Hematopoietic multipotent progenitor cell treated with erythropoietin and hydrocortisone succinate and interleukin-3 and kit ligand, for 6 days (in vitro differentiated cells): ENCODE measurements at places on chromosomes 5 and 9.
A peak's percentile ranks its signal among the peaks of the same experiment; 100 is the strongest.

DNA sequence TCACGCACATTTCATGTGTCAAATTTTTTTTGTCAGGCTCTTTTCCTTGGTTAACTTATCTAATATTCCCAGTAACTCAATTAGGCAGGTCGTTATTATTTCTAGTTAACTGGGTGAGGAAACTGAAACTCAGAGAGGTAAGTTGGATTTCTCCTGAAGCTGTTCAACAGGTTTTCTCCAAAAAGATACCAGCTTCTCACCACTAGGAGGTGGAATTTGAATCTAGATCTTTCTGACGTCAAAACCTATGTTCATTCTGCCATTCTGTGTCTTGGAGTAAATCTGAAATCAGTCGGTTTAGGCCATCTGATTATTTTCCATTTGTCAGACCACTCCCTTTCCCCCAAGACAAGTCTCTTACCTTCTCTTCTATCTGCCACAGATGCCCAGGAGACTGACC, 572.9 kb downstream of the ACTL7B start:
- peak; percentile 19 for DNase-seq

GRCh38 chr9:121557581-121558447, 58.2 kb upstream of the GGTA1 start:
- peak; percentile 75 for DNase-seq

DNA sequence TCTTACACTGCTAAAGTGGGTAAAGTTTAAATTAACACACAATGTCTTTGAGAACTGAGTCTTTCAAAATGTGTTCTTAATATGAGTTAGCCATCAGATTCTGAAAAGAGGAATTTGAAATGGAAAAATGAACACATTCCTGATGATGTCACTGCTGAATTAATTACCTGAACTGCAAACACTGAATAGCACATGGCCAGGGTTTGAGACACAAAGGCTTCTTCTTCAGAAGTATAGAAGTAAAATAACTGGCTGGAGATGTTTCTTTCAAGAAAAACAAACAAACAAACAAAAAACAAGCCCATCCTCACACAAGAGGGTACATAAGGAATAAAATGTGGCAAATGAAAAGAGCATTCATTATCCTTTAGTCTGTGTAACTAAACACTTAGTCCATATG, 7.1 kb downstream of the GLIS3 start:
- DNase-seq, result no peak

- no peak for DNase-seq
These were observed 16.7 kb upstream of the ARSI start for GRCh38 chr5:150319484-150319790.

DNA sequence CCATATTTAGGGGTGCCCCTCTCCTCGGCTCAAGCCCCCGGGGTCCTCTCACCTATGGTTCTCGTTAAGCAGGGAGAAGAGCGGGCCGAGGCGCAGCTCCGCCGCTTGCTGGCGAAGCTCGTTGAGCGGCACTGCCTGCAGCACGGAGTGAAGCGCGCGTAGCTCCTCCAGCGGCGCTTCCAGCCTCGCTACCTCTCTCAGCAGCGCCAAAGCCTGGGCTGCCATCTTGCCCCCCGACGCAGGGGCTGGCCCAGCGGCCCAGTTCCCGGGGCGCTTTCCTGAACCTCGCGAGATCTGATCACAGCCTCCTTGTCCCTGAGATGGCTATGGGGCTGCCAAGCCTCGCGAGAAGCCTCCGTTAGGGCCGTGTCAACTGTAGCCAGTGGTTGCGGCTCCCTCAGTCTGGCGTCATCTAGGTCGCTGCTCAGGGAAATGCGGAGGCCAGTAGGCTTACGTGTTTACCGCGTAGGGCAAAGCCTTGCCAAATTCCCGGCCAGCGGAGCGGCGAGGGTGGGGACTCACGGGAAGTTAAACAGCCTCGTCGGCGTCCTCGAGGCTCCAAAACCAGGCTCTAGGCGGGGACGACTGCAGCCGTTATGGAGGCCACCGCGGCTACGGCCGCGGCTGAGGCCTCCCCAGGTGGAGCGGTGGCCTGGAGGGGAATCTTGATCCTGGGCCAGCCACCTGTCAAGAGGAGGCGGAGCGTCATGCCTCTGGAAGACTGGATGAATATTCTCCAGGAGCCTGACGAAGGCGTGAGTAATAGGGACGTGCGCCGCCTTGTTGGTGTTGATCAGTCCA, at the start of gene PSMD5:
Gene PSMD5, minus strand, starts transcription at position 238 of the 801 bp plus-strand sequence. Its CDS starts 13 bp downstream, at position 225.
- peak; percentile 99 for DNase-seq

DNA sequence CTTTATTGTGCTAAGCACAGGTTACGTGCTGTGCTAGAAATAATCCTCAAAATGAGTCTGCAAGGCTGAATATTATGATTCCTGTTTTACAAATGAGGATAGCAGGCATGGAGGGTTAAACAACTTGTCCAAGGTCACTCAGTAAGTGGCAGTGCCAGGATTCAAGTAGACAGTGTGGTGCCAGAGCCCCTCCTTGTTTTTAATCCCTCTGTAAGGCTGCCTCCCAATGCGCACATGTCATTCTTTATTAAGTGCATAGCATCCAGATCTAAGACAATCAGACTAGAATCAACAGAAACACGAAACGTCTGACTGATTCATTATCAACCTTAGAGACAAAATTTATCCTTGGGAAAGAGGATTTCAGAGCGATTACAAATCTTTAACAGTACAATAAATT, 199.6 kb downstream of the SMARCA2 start:
- DNase-seq, result no peak

DNA sequence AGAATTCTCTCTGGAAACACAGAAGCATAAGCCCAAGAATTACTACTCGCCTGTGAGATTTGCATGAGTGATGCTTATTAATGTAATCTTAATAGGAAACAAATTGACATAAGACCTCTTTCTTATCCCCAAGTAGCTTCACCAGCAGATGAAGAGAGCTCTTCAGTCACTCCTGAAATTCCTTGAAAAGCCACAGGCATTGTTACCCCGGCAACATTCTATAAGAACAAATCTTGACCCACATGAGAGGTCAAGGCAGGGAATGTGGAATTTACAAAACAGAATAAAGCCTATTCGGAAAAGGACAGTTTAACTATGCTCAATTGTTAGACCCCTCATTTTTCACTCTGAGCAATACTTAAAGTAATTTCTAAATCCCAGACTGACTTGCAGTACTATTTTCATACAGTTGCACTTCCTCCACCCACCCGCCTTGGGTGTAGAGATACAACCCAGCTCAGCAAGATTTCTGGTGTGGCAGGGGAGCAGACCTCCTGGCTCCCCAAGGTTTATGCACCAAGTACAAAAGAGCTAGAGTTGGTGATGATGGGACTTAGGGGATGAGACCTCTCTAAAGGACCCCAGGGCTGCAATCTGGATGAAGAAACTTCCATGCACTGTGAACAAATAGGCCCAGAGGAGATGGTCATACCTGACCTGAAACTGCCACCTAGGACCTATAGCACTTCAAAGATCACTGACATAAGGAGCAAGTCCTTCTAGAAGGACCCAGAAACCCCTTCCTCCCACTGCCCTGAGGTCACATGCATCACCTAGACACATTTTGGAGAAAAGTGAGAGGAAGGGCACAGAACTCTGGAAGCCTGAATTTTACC, 242.1 kb downstream of the ZNF608 start:
- no peak for DNase-seq

GRCh38 chr5:73214306-73214705, 41.3 kb downstream of the TMEM174 start:
- DNase-seq, result no peak

DNA sequence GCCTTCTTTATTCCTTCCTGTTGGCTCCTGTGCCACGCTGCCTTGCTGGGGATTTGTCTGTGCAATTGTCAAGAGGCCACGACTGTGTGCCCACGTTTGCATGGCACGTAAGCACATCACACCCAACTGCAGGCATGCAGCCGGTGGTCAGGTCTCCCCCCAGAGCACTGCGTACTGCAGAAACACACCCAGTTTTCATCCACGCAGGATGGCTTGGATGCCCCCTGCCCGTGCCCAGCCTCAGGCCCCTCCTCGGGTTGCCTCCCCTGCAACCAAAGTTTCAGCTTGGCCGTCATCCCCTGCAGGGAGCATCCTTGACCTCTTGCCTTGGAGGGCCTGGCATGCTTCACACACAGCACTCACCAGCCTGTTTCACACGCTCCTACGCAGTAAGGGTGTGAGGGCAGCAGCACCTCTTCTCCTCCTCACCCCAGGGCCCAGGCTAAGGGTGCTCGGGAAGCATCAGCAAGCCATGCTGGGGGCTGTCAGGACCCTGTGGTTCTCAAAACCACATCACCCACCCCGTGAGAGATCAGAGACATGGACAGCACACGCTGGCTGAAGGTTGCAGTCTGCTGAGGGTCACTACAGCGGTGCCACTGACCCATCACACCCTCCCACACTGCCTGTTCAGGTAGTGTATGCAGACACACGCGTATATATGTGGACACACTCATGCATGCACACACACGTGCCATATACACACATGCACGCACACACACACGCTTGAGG, 3.1 kb downstream of the MRPL36 start:
- DNase-seq, result no peak

GRCh38 chr5:16616536-16617273, at the start of gene RETREG1:
Gene RETREG1 (minus strand): TSS chr5:16616997. CDS start chr5:16616971, 26 bp downstream.
- peak; percentile 47 for DNase-seq

DNA sequence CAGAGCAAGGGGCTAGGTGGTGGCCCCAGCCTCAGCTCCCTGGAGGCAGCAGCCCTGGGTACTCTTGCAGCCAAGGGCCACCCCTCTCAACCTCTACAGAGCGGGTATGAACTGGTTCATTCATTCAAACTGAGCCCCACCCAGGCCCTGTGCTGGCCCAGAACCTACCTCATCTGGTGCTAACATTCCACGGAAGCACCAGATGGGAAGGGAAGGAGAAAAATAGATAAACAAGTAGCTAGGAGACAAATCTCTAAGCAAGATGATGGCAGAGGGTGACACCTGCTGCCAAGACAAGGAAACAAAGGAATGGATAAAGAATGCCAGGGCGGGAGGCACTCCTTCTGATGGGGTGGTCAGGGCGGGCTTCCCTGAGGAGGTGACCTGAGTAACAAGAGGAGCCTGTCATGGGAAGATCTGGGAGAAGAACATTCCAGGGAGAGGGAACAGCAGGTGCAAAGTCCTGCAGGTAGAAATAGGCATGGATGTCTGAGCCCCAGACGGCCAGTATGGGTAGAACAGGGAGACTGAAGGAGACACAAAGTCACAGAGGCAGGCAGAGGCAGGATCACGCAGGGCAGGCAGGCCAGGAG, 6.1 kb downstream of the ST6GALNAC4 start:
- DNase-seq, result peak; percentile 79

GRCh38 chr5:32057187-32058096, 116.7 kb downstream of the GOLPH3 start:
- DNase-seq, result peak; percentile 23

GRCh38 chr5:43674536-43674935, 71.6 kb downstream of the NNT start:
- no peak for DNase-seq

DNA sequence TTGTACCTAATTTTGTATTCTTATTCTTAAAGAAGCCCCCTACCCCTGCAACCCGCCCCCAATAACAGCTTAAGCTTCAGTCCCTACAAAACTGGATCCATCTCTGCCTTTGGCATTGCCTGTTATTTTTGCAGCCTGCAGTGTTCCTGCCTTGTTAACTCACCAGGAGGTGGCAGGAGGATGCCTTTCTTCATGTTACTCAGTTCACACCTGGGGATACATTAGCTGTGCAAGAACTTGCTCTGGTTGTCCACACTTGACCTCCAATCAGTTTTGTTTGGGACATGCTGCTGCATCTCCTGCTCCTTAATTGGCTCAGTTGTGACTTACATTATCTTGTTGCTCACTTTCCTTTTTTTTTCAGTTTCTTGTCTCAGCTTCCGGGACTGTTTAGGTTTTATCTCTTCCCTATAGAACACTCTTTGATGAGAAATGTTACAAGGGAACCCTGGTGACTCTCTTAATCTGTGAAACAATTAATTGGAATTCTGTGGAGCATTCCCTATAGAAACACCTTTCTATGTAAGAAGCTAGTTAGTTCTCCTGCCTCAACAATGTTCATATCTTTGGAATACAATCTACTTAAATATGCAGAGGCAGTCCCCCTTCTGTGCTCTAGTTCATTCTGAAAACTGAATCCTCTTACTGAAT, 467.7 kb upstream of the ACO1 start:
- no peak for DNase-seq

GRCh38 chr9:27675354-27675753, 102.1 kb upstream of the C9orf72 start:
- no peak for DNase-seq

- DNase-seq, result no peak
These were observed 15.4 kb upstream of the TNFSF8 start for GRCh38 chr9:114945616-114946412.

DNA sequence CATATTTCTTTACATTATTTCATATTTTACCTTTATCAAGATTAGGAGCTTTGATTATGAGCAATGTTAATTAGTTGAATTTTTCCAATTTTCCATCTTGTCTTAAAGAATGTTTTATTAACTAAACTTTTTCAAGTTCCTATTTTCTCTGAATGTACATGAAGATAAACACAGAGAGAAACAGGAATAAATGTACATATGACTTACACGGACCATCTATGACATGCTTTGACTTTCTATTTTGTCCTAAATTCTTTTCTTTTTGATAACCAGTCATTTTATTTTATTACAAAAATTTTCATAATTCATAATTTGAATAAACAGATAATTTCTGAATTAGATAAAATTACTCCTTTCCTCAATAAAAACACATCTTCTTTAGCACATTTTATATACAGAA, 1038.8 kb upstream of the ARRDC3 start:
- DNase-seq, result no peak

- DNase-seq, result no peak
These were observed 24.9 kb upstream of the CCNO start for GRCh38 chr5:55258339-55258738.

DNA sequence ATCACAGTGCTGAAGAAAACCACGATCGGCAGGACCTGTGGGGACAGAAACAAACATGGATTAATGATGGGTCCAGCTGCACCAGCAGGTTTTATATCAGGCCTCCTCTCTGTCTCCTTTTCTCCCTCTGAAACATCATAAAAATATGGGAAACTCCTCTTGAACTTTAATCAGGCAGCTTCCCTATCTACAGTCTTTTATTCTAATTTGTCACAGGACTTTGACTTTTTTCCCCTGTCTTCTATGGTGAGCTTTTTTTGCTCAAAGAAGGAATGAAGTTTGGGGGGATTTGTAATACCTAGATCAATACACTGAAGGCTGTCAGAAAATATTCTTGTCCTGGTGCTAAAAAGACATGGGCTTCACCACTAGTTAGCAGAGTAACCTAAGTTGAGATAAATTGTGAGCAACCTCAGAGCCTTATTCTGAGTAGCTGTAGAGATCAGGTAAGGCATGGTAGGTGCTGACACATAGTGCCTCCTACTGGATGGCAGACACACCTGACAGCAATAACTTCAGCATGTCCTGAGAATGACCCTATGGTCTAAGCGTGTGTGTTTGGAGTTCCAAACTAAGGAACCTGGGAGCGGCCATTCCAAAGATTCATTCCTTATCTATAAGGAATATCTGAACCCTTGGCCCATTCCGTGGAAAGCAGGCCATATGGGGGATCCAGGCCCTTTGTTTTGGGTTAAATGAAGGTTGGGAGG, 46.2 kb downstream of the SLC28A3 start:
- DNase-seq, result no peak

DNA sequence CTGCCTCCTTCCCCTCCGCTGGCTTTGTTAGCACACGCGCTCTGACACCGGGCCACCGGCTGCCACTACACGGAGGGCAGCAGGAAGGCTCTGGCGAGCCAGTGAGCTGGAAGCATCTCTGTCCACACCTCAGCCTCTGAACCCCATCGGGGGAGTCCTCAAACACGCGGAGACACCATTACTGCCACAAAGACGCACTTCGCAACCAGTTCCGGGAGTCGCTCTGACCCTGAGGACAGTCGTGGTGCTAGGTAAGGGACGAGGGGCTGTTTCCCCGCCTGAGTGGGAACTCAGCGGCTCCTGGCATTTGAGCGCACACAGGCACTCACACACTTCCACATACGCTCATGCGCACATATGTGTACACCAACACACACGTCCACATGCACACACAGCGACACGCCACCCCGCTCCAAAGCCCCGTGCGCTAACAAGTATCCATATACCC, 160.0 kb downstream of the C9orf152 start:
- DNase-seq, result no peak
